Fibroblast of upper back skin (primary cell): ENCODE measurements at places on chromosomes 5 and 9.

GRCh38 chr9:97769208-97769607 is 72.1 kb upstream of the XPA start:
- DNase-seq, result no peak

GRCh38 chr5:100566382-100567141 is 31.4 kb downstream of the FAM174A start:
- DNase-seq, result no peak

DNA sequence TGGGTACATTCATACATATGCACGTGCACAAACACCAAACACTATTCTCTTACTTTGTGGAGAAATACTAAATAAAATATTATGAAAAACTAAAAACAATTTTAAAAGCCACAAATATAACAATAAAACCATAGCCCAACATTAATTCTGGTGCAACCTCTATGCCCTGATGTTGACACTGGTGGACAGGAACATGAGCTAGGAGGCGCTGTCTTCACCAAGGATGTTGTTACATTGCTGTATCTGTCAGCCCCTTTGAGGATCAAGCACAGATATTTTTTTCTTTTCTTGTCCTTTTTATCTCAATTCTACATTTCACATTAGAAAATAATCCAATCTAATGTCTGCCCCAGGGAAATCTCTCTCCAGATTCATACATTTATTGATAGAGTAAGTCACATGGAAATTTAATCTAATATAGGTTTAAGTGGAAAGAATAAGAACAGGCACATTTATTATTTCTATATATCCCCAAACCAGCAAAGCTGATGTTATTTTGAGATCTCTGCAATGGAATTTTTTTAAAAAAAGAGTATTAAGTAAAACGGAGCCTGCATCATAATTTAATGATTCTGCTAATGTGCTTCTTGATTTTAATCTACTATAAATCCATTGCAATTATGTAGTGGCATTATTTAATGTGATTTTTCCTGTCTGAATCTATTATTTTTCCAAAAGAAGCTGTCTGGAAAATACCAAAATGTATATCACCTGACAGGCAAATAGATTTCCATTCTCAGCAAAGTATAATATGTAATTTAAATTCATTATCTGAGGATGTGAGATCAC is 716.5 kb downstream of the MTRR start:
- DNase-seq, result no peak

DNA sequence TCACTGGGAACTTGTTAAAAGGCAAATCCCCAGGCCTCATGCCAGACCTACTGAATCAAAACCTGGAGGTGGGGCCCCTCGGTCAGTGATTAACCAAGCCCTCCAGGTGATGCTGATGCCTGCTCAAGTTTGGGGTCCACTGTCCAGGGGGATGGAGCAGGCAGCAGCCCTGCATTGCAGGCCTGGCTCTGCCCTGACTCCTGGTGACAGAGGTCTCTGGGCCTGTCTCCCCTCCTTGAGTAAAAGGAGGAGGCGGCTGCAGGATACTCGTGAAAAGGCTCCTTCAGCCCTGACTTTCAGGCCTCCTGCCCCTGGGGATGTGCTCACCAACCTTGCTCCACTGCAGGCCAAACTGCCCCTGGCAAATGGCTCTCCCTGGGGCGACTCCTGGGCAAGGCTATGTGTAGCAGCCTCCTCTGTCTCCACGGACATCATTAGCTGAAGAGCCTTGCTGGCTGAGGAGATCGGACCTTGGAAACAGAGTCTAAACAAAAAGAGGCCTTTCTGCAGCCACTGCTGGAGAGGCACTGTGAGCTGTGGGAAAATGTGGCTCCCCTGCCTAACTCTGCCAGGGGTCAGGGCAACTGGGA is 134.8 kb upstream of the ALDH1B1 start:
- no peak for DNase-seq

DNA sequence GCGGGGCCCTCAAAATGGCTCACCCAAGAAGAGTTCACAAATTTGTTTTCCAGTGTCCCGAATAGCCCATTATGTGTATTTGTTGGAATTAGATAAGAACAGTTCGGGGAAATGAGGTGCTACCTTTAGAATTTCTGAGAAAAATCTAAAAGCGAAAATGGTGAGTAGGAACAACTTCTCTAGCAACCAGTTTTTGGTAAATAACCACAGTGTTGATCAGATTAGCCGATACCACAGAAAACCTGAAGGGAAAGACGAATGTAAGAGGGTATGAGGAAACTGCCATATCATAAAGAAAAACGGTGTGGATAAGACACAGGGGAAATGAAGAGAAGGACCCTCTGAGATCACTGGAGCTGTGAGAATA is 31.0 kb downstream of the ADAM19 start:
- no peak for DNase-seq

DNA sequence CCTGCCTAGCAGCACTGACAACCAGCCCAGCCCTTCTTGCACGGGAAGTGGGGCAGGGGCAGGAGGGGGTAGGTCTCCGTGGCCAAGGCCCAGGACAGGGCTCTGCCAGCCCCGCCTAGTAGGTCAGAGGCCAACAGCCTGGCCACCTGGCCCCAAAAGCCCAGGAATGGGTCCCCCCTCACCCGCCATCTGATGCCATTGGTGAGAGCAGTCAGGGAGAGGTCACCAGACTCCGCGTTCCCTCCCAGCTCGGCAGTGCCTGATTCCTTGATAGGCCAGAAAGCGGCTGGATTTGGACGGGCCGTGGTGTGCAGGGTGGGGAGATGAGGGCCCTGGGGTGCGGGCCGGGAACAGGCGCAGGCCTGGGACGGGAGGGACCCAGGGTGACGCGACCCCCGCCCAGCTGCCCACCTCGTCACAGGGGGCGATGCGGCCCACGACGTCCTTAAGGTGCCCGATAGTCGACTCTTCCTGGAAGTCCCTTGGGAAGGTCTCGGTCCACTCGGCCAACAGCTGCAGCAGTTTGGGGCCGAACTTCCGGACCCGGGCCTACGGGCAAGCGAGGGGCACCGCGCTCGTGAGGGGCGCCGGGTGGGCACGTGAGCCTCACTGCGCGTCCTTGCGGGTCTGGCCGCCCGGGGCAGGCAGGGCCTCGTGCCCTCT is 64.5 kb upstream of the RNF130 start:
- DNase-seq, result no peak

DNA sequence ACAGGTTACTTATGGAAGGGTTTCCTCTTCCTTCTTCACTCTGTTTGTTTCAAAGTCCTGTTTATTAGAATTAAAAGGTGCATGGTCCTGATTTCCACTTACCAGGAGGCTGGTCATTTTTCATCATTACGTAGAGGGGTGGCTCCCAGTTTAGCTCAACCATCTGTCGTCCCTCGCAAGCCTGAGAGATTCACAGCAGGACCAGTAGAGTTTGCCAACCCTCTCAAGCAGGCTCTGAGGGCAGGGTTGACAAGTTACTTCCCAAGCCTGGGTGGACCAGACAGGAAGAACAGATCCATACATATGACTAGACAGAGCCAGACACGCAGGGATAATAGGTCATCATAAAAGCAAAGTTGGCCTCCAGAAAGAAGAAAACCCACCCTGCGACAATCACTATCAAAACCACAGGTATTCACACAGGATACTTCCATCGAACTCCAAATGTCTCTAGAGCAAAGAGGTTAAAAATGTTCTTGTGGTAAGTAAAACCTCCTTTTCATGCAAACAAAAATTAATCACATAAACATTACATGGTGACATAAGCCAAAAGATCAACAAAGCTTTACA is 151.9 kb downstream of the ELAVL2 start:
- DNase-seq, result peak; percentile 44

GRCh38 chr5:96402500-96402899 is 30.5 kb downstream of the PCSK1 start:
- DNase-seq, result no peak

DNA sequence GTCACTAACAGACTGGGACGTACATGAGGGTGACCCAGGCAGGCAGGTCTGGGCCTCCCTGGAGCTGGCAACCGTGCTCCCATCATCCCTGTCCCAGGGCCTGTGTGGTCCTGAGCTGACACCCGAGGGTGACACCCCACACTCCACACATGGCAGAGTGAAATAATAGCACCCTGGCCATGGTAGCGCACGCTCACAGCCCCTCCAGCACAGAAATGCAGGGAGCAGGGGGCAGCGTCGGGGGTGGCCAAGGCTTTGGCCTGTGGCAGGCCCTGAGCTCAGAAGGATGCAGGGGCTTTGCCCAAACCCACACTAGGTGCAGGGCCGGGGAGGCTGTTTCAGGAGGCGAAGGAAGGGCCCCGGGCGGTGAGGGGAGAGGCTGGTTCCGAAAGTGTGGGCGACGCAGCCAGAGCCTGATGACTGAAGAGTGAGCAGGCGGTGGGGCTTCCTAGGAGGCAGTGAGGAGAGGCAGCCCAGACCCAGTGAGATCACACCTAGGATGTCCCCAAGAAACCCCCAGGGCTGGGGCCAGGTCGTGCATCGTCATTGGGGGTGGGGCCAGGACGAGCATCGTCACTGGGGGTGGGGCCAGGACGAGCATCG is 12.9 kb downstream of the OR2V2 start:
- peak; percentile 43 for DNase-seq

DNA sequence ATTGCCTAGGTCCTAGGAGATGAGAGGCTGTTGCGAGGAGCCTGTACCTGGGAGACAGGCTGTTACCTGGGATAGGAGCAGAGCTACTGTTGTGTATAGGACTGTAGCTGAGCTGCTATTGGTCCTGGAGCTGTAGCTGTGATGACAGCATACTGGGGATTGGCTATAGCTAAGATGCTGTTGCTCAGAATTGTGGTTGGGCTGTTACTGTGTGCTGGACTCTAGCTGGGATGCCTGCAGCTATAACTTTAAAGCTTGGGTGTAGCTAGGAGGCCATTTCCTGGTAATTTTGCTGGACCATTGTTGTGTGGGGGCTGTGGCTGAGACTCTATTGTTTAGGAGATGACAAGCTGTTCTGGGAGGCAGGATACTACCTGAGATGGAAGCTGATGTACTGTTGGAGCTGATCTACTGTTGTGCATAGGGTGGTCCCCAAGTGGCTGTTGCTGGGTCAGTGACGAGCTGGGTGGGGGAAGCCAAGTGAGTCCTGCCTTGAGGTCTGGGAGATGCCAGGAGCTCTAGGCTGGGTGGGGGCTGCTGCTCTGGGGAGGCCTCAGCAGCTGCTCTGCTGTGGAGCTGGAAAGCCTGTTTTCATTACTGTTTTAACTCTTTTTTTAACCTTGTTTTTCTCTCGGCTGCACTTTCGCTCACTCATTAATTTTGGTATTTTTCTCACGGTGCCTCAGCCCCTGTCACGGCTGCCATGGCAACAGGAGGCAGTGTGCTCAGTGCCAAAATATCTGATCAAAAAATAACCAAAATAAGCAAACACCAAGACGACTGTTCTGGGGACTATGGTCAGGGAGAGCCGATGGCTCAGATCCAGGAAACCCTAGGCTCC is 3.0 kb upstream of the PCDH1 start:
- no peak for DNase-seq

- DNase-seq, result peak; percentile 37
These were observed 986 bp downstream of the PLPP1 start for GRCh38 chr5:55533521-55534435.

GRCh38 chr5:60701321-60701968 is 1.5 kb upstream of the DEPDC1B start:
- DNase-seq, result no peak

GRCh38 chr9:95101326-95101725 is 216.2 kb downstream of the FANCC start:
- DNase-seq, result no peak

- DNase-seq, result no peak
These were observed 77.0 kb upstream of the PLPP6 start for GRCh38 chr9:4585135-4585534.

DNA sequence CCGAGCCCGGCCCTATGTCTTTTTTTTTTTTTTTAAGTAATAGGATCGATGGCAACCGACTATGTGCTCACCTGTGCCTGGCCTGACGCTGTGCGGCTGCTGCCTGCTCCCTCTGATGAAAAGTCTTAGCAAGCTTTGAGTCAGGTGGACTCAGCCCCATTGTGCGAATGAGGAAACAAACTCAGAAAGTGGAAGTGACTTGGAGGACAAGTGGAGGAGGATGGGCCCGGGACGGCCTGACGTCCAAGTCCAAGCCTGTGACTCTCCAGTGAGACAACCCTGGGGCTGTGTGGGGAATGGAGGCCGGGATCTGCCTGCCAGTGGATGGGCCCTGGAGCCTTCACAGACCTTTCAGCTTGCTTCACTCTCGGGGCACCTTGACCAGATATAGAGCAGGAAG is 57.9 kb downstream of the EXD3 start:
- no peak for DNase-seq

DNA sequence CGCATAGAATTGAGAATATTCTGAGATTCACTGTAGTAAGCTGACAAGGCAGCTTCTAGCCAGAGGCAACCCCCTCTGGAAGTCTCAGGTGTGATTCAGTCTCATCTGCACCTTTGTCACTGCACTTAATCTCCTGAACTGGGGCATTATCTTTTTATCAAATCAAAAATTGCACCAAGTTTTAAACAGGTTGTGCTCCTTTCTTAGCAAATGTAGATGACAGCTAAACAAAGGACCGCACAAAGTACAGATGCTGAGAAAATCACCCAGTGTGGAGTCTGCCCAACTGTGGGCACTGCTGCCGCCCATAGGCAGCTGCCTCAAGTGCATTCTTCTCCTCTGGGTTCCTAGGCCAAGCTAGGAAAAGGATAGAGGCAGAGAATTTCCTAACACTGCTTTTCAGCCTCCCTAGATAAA is 51.1 kb downstream of the STARD4 start:
- peak; percentile 34 for DNase-seq

DNA sequence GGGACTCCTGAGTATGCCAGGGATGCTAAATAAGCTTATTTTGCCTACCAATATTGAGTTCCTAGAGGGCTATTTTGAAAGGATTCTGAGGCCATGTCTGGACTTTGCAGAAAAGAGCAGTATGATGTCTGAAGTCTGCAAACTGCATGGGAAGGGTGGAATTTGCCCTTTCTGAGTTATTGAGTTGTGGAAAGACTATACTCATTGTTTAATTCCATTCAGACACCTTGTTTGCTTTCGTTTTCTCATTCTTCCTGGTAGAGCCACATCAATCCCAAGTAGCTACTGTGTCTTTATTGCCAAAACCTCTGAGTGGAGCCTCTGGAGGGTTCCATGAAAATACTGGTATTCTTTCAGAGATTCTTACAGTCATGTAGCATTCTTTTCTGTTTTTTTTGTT is 50.9 kb upstream of the PPP1R2B start:
- DNase-seq, result no peak

GRCh38 chr5:60794691-60795090 is 49.4 kb downstream of the ELOVL7 start:
- no peak for DNase-seq

DNA sequence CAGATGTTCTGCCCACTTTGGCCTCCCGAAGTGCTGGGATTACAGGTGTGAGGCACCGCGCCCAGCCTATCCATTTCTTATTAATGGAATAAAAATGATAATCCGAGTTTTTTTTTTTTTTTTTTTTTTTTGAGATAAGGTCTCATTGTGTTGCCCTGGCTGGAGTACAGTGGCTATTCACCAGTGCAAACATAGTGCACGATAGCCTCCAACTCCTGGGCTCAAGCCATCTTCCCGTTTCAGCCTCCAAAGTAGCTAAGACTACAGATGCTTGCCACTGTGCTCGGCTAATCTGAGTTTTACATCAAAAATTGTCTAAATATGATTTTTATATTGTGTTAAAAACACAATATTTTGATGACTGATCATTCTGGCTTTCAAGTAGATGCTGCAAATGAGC is 6.6 kb downstream of the GPR107 start:
- DNase-seq, result no peak
